NCI-H1930 (cell line): ENCODE measurements at places on chromosomes 12 and 14.

- no peak for DNase-seq
Observed at GRCh38 chr12:11202811-11203210, 16.1 kb upstream of the TAS2R42 start.

DNA sequence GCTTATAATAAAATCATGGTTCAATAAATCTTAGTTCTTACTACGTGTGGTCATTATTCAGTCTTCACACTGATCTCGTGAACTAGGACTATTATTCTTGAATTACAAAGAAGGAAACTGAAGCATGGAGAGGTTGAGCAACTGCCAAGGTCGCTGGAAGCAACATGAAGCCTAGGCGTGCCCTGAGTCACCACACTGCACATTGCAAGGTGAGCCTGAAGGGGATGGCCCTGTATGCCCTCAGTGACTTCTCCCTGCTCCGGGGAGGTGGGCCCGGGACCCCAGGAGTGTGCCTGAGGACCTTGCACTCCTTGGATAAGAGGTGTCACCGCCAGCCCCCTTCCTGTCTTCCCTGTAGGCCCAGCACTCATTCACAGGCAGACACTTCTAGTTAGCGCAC lies 161.6 kb downstream of the CACNA1C start:
- DNase-seq, result no peak

- DNase-seq, result no peak
Observed at GRCh38 chr12:2925322-2925995, 33.7 kb upstream of the TEAD4 start.

DNA sequence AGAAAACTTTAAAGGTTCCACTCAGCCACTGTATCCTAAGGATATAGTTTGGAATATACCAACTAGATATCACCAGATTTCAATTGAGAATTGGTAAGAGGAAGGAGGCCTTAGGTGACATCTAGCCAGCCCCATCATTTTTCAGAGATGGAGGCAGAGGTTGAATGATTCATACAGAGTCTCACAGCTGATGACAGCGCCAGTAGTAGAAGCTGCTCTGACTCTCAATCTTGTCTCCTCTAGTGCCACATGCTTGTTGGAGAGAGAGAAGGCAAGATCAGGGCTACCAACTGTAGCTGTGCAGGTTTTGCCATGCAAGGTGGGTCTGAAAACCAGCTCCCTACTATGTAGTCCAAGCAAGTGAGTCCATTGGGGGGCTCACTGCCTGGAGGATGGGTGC lies 6.1 kb downstream of the FRMD6 start:
- no peak for DNase-seq
